ENCODE measurements at places on chromosomes 2 and 18. TPM values are rescaled to one million over a fixed set of nuclear protein-coding genes. Genes with fewer than 3 reads are reported as not detected.

GRCh38 chr2:68466361-68466777, 725 bp downstream of the FBXO48 start:
- peak overlapping the region; percentile 92 for H3K4me3 ChIP-seq
- H3K27me3 ChIP-seq = no peaks in the 10 kb centered on the region
- H3K36me3 ChIP-seq = no peaks in the 10 kb centered on the region
- peak; percentile 79 for DNase-seq
- peaks cover 41% of the 10 kb centered on the region for H3K4me1 ChIP-seq

GRCh38 chr2:235979753-235980435, 188.3 kb downstream of the GBX2 start:
- no peak for DNase-seq
- H3K27me3 ChIP-seq = no peaks in the 10 kb centered on the region

DNA sequence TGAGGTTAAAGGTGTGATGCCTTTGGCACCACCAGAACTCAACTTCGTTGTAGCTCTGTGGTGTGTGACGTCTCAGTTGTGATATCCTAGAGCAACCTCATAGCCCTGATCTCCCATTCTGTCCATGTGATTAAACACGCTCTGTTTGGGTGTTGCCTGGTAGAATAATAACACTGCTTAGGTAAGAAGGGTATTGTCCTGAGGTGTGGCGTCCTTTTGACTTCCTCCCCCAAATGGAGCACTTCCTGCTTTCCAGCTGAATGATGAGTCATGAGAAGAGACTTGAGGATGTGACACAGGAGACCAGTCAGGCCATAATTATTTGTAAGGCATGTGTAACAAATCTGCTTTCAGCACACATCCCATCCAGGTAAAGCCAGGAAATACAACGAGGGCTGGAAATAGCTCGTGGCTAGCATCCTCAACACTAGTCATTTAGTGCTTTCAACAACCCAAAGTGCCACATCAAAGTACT, 100.7 kb downstream of the RAPGEF4 start:
- H3K36me3 ChIP-seq = no peaks in the 10 kb centered on the region
- peak; percentile 12 for DNase-seq
- peaks cover 10% of the 10 kb centered on the region for H3K27me3 ChIP-seq
- H3K4me3 ChIP-seq = no peak overlapping the region
- H3K4me1 ChIP-seq = peaks cover 5% of the 10 kb centered on the region
- H3K27ac ChIP-seq = no peak overlapping the region

GRCh38 chr2:104444889-104445288, 409.0 kb upstream of the POU3F3 start:
- H3K4me1 ChIP-seq = peaks cover 8% of the 10 kb centered on the region
- no peaks in the 10 kb centered on the region for H3K27me3 ChIP-seq
- H3K36me3 ChIP-seq = no peaks in the 10 kb centered on the region
- no peak overlapping the region for H3K27ac ChIP-seq
- no peak for DNase-seq

- no peaks in the 10 kb centered on the region for H3K27me3 ChIP-seq
- DNase-seq = no peak
- H3K4me1 ChIP-seq = peaks cover 78% of the 10 kb centered on the region
- H3K4me3 ChIP-seq = peak overlapping the region; percentile 15
- peak overlapping the region; percentile 53 for H3K27ac ChIP-seq
- peaks cover 19% of the 10 kb centered on the region for H3K36me3 ChIP-seq
These were observed 168.7 kb downstream of the UBE2E3 start for GRCh38 chr2:181149056-181149455.

DNA sequence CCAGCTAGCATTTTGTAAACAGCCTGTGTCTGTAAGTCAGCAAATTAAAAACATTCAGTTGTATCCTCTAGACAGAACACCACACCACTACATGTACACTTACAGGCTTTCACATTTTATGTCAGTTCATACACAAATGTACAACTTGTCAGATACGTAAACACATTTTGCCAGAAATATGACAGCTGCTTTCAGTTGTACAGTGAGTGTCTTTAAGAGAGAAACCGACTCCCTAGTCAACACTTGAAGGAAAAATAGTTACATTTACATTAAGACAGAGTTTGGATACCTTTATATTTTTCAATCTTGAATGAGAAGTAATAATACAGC, 15.2 kb downstream of the MRPL35 start:
- H3K27ac ChIP-seq = no peak overlapping the region
- H3K4me1 ChIP-seq = peaks cover 17% of the 10 kb centered on the region
- H3K4me3 ChIP-seq = no peak overlapping the region
- H3K36me3 ChIP-seq = peaks cover 31% of the 10 kb centered on the region
- DNase-seq = no peak

GRCh38 chr18:13375302-13376255, 157.0 kb downstream of the LDLRAD4 start:
- H3K27me3 ChIP-seq = no peaks in the 10 kb centered on the region
- H3K4me3 ChIP-seq = peak overlapping the region; percentile 56
- peak overlapping the region; percentile 96 for H3K27ac ChIP-seq
- H3K36me3 ChIP-seq = no peaks in the 10 kb centered on the region

GRCh38 chr18:9516437-9517064, 41.2 kb downstream of the RALBP1 start:
- peaks cover 15% of the 10 kb centered on the region for H3K36me3 ChIP-seq
- no peaks in the 10 kb centered on the region for H3K27me3 ChIP-seq
- no peak overlapping the region for H3K27ac ChIP-seq
- no peak overlapping the region for H3K4me3 ChIP-seq
- DNase-seq = peak; percentile 8

- no peak overlapping the region for H3K4me3 ChIP-seq
These were observed 427.1 kb upstream of the CNTNAP5 start for GRCh38 chr2:123597988-123598387.

DNA sequence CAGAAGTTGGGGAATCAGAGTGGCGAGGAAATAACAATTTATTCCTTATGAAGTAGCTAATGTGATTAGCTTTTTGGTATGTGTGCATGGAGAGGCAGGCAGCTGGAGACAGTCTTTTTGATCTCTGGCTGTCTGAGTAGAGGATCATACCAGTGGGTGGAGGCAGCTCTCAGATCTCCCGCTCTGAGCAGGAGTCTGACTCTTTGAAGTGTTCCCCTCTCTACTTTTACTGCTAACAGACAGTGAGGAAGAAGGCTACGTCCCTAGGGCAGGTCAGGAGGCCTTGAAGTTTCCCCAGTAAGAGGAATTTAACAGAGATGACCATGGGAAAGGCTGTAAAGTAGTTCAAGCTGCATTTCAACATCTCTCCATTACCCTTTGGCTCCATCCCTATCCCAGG, 111.9 kb upstream of the REG3A start:
- H3K4me1 ChIP-seq = no peaks in the 10 kb centered on the region
- no peak for DNase-seq
- H3K36me3 ChIP-seq = no peaks in the 10 kb centered on the region
- no peak overlapping the region for H3K27ac ChIP-seq
- H3K4me3 ChIP-seq = no peak overlapping the region
- no peaks in the 10 kb centered on the region for H3K27me3 ChIP-seq

DNA sequence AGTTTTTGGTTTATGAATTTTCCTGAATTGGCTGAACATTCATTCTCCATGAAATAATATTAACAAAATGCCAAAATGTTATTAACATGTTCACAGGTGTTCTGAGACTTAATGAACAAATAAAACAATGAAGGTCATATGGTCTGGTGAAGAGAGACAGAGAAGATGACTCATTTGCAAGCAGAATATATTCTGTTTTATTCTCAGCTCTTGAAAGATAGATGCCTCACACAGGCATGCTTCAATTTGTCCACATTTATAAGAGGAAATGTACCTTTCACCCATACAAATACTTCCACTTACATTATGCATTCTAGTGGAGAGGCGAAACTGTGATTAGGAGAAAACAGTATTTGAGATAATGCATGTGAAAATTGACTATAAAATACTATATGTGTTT, 75.4 kb upstream of the PGAP1 start:
- peak overlapping the region; percentile 42 for H3K27ac ChIP-seq
- no peaks in the 10 kb centered on the region for H3K27me3 ChIP-seq
- DNase-seq = no peak
- no peak overlapping the region for H3K4me3 ChIP-seq
- peaks cover 49% of the 10 kb centered on the region for H3K36me3 ChIP-seq

DNA sequence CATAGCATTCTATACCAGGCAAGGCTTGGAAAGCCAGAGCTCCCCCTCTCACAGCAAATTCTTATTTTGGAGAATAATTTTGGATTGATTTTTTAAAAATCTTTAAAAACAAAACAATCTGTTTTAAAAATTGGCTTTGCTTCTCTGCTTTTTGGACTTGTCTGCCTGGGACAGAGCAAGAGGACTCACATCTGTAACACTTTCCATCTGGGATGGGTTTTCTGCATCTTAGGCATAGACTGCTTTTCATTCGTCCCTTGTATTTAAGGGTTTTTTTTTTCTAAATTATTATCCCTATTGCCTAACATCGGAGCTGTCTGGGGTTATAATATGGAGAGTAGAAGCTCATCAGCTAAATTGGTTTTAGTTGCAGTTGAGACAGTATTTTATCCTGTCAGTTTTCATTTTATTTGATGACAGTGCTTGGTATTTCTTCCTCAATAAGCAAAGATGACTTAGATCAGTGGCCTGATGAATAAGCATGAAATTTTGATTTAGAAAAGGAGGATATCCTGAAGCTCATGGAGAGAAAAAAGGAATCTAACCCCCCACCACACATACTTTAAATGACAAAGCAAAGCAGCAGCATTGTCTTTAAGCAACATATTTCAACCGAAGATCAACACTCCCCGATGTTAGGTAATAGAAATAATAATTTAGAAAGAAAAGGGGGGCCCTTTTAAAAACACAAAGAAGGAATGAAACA, 2.3 kb upstream of the FZD7 start:
- H3K27me3 ChIP-seq = peaks cover 18% of the 10 kb centered on the region
- DNase-seq = no peak
- no peak overlapping the region for H3K4me3 ChIP-seq
- no peak overlapping the region for H3K27ac ChIP-seq
- no peaks in the 10 kb centered on the region for H3K36me3 ChIP-seq
- H3K4me1 ChIP-seq = peaks cover 6% of the 10 kb centered on the region

- no peaks in the 10 kb centered on the region for H3K27me3 ChIP-seq
- peaks cover 61% of the 10 kb centered on the region for H3K4me1 ChIP-seq
- H3K4me3 ChIP-seq = no peak overlapping the region
These were observed 48.7 kb downstream of the INPP5D start for GRCh38 chr2:233108611-233109490.

DNA sequence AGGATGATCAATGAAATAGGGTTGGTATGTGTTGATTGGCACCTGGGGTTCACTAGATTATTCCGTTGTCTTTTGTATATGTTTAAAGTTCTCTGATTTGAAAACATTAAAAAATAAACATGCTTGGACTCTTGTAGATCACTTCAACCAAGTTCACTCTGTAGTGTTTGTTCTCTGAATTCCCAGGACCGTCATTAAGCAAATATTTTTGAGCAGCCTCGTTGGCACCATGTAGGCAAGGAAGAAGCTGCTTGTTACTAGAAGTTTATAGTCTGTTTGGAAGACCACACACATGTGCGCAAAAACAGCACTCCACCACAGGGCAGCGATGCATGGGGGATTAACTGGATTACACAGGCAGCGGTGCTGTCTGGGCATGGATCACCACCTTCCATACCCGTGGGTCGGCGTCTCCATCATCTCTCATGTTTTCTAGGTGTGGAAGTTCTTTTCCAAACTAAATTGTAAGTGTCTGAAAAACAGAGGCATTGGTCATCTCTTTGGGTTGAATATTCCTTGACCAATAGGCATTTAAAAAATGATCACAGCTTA, 212.2 kb downstream of the FHOD3 start:
- DNase-seq = no peak
- no peak overlapping the region for H3K4me3 ChIP-seq
- H3K4me1 ChIP-seq = no peaks in the 10 kb centered on the region
- no peak overlapping the region for H3K27ac ChIP-seq
- H3K27me3 ChIP-seq = no peaks in the 10 kb centered on the region
- no peaks in the 10 kb centered on the region for H3K36me3 ChIP-seq

DNA sequence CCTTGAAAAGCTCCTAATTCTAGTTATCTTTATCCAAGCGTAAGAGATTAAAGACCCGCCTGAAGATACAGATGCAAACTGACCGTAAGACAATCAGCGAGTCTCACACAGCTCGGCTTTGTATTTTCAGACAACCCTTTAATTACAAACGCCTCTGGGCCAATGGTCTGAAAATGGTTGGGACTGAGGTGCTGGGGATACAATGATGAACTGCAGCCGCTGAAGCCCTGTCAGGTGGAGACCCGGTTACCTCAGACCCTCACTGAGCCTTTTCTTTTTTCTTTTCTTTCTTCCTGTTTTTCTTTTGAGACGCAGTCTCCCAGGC, 715 bp upstream of the CFAP36 start:
- peak overlapping the region; percentile 98 for H3K4me3 ChIP-seq
- peaks cover 2% of the 10 kb centered on the region for H3K36me3 ChIP-seq
- no peak for DNase-seq

DNA sequence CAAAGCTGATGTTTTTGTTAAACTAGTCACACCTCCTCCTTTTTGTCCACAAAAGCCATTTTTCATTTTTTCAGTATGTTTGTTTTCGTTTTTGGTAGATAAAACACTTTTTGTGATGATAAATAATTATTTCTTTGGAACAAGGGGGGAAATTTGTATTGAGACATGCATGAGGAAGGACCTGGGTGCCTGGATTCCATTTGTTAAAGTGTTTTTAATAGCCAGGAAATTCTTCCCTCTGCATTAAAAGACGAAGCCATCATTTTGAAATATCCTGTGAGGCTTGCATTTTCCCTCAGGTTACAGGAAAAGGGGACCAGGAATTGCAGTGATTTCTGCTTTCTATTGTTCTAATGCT, 52.1 kb upstream of the CTLA4 start:
- DNase-seq = no peak
- H3K4me1 ChIP-seq = peaks cover 53% of the 10 kb centered on the region
- H3K4me3 ChIP-seq = no peak overlapping the region
- peaks cover 1% of the 10 kb centered on the region for H3K36me3 ChIP-seq

Gene RAB27B
- not detected for total RNA-seq

Gene LRRTM1
- total RNA-seq = not detected

Gene CYP27C1
- total RNA-seq = not detected

Gene REG1B
- not detected for total RNA-seq

Gene ABCB11
- not detected for total RNA-seq

Gene EVX2
- total RNA-seq = not detected

Gene RUFY4
- 0.76 TPM for total RNA-seq

Gene INHA
- not detected for total RNA-seq

Gene IGFBP2
- total RNA-seq = 123 TPM

All from activated CD8-positive, alpha-beta T cell treated with anti-CD3 and anti-CD28 coated beads for 36 hours (primary cell).